ENCODE measurements at places on chromosomes 16 and 17.

DNA sequence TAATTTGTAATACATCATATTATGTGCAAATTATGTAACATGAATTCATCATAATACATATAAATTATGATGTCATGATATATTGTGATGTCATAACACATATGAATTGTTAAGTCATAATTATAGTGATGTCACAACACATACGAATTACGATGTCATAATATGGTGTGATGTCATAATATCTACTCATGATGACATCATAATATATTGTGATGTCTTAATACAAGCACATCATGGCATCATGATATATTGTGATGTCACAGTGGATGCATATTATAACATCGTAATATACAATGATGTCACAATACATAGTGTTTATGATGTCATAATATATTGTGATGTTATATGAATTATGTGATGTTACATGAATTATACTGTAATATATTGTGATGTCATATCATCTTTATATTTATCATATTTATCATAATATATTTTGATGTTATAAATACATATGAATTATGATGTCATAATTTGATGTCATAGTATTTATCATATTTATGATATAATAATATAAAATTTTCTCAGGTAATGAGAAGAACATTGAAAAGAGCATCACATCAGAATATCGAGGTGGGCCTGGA, 1793.0 kb downstream of the TP53TG3F start:
- DNase-seq, result no peak

- DNase-seq, result peak; percentile 21
These were observed 690.1 kb downstream of the WWOX start for GRCh38 chr16:78789561-78789960.

- no peak for DNase-seq
These were observed 57.0 kb downstream of the FOXL1 start for GRCh38 chr16:86635176-86635876.

DNA sequence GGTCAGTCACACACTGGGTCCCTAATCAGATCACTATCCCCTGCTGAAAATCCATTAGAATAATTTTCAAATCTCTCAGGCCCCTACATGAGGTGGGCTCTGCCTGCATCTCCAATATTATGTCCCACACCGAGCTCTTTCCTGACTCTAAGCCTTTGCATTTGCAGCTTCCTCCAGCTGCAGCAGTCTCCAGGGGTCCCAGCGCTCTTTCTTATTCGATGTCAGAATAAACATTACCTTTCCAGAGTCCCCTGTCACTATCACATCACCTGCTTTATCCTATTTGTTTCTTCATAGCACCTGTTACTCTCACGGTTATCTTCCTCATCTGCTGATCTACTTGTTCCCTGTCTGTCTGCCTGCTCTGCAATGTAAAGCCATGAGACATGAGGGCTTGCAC, 57.3 kb upstream of the MON1B start:
- no peak for DNase-seq

DNA sequence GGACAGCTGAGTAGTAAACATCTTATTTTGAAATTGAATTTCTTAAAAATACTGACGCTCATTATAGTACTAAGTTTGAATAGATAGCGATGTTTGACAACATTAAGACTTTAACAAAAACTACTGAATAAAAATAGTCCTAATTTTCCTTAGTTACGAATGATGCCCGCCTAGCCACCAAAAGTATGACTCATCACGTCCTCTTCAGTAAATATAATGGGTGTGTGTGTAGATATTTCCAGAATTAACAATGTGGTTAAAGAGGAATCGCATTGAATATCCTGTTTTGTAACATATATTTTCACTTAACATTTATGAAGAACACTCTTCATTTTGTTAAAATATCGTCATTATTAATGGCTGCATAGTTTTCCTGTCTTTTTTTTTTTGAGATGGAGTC, 187.6 kb downstream of the MYO1D start:
- DNase-seq, result no peak
